Fibroblast of pulmonary artery (primary cell): ENCODE measurements at places on chromosomes 1 and 21.

- peak; percentile 25 for DNase-seq
Observed at GRCh38 chr21:36027347-36027746, 33.0 kb downstream of the SETD4 start.

- DNase-seq: peak; percentile 8
Observed at GRCh38 chr21:46675595-46676280, 40.3 kb downstream of the PRMT2 start.

DNA sequence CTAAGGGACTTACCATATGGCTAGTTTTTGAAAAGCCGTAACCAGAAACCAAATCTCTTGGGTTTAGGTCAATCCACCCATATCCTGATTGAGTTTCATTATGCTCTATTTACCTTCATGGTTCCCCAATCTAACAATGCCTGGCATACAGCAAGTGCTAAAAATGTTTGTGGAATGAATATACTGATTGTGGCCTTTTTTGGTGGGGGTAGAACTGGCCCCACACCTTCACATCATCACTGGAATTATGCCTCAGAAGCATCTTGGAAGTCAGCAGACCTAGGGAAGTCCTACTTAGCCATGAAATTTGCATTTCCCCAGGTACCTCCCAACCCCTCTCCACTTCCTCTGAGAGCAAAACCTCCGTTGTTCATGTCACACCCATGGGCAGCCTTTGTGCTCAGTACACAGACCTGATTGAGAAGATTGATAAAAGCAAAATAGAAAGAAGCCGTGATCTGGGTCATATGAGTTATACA lies 17.8 kb upstream of the SLAMF1 start:
- no peak for DNase-seq

DNA sequence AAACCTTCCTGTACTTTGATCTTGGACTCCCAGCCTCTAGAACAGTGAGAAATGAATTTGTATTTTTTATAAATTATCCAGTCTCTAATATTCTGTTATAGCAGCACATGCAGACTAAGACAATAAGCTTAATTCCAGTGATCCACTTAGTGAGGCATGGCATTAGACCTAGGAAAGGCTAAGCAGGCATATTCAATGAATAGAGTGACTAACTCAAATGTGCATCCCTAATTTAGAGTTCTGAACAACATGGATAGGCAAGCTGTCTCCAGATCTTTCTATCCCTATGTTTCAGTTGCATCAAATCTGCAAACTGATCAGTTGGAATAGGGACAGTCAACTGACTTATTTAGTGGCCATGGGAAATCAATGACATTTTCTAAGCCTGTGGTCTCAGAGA lies 4.3 kb upstream of the ERICH3 start:
- no peak for DNase-seq

- no peak for DNase-seq
Observed at GRCh38 chr1:204191456-204191855, 4.8 kb downstream of the KISS1 start.

- DNase-seq: no peak
Observed at GRCh38 chr1:171206978-171207355, 21.9 kb downstream of the FMO2 start.

GRCh38 chr1:218357211-218357892 lies 12.2 kb downstream of the TGFB2 start:
- peak; percentile 54 for DNase-seq

DNA sequence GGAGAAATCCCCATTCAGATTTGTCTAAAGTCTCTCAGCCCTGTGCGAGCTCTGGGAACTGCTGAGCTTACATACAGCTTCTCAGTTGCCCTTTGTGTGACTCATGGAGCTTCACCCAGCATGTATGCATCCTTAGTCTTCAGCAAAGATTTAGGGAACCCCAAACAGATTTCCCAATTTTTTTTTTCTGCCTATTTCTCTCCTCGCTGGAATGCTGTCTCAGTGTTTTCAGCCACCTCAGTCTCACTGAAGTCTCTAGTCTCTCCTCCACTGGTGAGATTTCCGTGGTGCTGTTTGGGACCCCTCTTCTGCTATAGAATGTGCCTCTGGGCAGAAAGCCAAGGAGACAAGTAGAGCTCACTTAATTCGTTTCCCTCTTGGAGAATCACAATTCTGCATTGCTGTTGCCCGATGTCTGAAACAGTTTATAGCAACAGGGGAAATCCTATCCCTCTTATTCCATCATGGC lies 28.1 kb upstream of the TXLNA start:
- DNase-seq: peak; percentile 60

GRCh38 chr1:3869751-3870301 lies 12.6 kb downstream of the DFFB start:
- DNase-seq: peak; percentile 11

DNA sequence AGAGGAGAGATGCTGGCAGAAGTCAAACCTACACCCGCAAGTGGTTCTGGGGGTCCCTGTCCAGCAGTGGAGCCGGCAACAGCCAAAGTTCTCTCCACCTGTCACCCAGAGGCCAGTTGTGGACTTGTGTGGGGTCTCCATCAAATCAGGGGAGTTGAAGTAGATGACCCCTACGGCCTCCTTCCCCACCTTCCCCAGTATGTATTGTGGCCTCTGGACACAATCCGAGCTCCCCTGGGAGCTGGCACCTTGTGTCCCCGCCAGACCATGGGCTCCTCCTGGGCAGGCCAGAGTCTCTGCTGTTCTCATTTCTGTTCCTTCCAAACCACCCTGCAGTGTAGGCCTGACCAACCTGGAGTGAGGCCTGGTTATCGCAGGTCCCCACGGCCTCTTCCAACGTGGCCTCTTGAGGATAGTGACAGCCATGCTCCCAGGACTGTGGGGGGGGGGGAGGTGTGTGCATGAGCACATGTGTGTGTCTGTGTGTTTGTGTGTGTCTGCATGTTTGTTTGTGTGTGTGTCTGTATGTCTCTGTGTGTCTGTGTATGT lies 246.4 kb downstream of the MATN1 start:
- DNase-seq: no peak

DNA sequence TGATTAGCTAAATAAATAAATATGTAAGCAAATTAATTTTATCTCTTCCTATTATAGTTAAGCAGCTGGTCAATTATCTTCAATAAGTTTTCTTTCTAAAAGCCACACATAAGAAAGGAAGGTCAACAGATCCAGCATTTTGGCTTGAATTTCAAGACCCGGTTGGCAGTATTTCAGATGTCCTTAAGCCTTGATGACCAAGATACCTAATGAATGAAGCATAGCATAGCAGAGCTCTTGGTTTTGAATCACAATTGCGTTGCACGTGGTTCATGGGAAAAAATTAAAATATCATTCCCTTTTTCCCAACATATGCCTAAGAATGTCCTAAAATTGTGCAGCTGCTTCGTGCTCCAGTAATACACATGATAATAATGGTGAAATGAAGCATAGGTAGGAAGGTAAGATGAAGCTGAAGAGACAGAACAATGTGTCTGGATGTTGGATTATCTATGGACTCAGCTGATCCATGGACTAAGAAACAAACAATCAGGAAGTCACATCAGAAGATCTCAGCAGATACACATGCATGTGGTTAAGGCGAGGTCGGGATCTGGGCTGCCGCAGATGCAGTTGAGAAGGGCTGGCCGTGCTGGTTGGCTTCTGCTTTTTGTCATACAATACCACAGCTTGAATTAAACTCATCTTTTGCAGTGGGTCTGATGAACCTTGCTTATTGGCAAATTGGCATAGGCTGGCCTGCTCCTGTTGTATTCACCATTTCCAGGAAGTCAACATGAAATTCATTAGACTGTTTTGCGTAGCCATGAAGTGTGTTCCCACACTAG lies 284.9 kb upstream of the RUNX1 start:
- no peak for DNase-seq

- no peak for DNase-seq
Observed at GRCh38 chr1:100649146-100649545, 70.4 kb upstream of the VCAM1 start.

DNA sequence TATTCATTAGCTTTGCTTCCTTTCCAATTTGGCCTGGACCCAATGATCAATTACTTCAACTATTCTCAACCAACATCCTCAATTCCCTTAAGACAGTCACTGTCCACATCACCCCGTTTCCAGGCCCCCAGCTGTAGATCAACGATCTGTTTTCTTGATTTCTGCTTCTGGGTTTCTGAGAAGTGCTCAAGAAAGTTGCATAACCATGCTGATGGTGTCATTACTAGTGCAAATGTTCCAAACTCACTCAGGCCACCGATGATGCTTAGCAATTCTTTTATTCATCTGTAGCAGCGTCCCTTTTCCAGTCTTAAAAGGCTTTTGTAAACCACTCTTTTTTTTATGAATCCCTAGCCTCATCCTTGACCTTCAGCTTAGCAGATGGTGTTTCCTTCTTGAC lies 155.8 kb upstream of the PTGFR start:
- no peak for DNase-seq

GRCh38 chr1:84912726-84913554 lies 19.9 kb upstream of the LPAR3 start:
- no peak for DNase-seq

DNA sequence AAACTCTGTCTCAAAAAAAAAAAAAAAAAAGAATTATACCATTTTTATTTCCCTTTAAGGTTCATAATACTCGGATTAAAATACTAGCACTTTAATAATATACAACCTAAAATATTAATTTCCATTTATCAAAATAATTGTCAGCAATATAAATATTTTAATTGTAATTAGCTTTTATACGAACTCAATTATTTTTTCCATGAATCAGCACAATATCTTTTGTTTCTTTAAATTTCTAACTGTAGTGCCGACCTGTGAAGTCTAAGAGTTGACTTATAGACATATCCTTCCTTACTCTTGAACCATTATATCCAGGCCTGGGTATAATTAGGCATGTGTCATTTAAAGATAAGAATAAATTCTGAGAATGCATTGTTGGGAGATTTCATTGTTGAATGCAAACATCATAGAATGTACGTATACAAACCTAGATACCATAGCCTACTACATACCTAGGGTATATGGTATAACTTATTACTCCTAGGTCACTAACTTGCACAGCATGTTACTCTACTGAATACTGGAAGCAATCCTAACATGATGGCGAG lies 996.7 kb upstream of the TMPRSS15 start:
- no peak for DNase-seq

DNA sequence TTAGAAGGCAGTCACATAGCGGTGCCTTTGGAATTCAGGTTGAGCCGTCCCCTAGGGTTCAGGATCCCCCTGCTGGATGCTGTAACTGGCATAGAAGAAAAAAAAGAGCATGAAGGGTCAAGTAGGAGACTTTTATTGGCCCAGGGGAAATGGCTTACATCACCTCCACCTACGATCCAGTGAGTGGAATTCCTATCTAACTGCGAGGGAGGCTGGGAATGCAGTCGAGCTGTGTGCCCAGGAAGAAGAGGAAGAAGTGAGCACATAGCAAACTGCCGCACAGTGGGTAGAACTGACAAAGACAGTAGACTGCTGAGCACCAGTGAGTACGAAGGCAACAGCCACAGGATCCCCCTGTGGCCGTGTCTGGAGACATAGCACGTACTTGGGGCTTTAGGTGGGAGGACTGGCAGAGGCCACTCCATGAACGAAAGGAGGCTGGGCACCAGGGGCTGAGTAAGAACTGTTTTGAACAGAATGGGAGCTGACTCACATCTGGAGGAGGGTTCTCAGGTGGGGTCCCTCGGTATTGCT lies 79.2 kb downstream of the RNF220 start:
- peak; percentile 72 for DNase-seq

- peak; percentile 98 for DNase-seq
Observed at GRCh38 chr1:91844862-91845528, 41.0 kb downstream of the TGFBR3 start.

DNA sequence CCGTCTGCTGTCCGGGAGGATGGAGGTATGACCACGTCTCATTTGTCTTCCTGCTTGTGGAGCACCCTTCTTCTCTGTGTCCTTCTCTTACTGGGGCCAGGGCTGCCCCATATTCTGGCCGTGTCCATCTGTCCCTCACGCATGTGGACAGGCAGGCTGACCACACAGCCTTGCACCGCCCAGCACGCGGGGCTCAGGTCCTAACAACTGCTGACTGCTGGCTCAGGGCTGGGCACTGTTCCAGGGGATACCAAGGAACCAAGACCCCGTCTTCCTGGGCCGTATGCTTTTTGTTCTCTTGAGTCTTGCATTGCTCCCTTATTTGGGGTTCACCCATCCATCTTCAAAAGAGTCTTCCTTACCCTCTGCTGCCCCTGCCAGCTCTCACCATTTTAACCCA lies 17.5 kb upstream of the SPSB1 start:
- DNase-seq: no peak

DNA sequence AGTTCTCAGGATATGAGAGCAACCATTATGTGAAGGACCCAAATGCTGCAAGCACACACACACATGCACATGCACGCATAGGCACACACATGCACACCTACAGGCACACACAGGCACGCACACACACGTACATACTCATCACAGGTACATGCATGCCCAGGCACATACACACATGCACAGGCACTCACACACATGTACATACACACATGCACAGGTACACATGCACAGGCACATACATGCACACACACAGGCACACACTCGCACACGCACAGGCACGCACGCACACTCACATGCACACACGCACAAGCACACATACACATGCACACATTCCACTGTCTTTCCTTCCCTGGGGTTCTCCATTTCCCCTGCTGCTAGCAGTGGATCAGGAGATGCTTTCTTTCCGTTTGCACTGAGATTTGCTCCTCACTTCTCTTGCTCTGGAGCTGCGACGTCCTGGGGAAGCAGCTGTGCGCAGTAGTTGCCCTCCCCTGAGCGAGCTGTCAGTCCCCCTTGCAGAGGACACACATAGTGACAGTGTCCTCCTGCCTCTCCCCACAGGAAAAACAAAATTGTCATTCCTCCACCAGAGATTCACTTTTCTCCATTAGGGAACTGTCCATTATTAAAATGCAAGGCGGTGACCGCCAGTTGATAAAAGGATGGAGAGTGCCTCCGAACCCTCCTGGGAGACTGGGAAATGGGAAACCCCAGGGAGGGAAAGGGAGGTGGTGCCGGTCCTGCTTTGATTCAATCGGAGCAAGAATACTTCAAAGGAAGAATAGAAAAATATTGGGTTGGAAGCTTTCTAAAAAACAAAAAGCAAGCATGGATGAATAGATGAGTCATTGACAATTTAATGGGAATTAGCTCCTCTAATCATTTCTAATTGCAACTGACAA lies 69.5 kb downstream of the WDR4 start:
- DNase-seq: no peak

- peak; percentile 97 for DNase-seq
Observed at GRCh38 chr1:193115629-193116227, 6.1 kb upstream of the CDC73 start.

- DNase-seq: no peak
Observed at GRCh38 chr1:2279817-2280216, 51.7 kb downstream of the SKI start.

DNA sequence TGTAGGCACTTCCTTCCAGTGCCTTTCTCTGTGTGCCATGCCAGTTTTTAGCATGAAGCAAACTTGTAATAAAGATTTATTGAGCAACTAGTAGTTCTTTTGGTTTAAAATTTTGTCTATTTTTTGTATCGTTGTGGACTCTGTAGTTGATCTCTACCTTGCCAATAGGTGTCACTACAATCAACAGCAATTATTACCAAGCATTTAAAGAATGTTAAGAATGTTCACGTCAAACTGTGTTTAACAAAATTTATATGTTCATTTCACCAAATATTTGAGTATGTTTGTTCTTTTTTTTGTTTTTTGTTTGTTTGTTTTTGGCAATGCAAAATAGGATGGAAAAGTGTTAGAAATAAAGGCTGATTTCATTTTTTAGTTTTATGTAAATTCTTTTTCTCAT lies 208.1 kb downstream of the PATJ start:
- peak; percentile 28 for DNase-seq
